ENCODE measurements at places on chromosomes 5 and 9. TPM values are rescaled to one million over a fixed set of nuclear protein-coding genes. Genes with fewer than 3 reads are reported as not detected.

The SLC45A2 gene
- total RNA-seq, result 0.40 TPM

The WWC1 gene
- 12.9 TPM for total RNA-seq

GRCh38 chr5:137221943-137222342, 277.2 kb downstream of the SPOCK1 start:
- H3K36me3 ChIP-seq, result no peaks in the 10 kb centered on the region
- no peaks in the 10 kb centered on the region for H3K27me3 ChIP-seq
- no peak overlapping the region for H3K27ac ChIP-seq
- no peak for DNase-seq

DNA sequence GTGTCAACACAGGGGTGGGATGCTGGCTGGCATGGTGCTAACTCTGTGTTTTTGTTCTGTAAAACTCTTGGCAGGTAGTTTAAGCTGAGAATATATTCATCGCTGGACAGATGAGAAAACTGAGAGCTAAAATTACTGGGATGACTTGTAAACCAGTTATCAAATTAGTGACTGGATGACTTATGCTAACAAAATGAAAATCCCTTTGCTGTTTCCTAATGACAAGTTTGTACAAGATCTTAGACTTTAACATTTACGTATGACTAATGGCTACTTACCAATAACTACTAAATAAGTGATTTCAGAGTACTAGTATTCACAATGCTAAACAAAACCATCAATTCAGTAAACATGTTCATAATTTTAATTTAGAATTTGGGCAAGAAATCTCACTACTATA, 854.8 kb upstream of the ARRDC3 start:
- no peaks in the 10 kb centered on the region for H3K36me3 ChIP-seq
- H3K27me3 ChIP-seq, result no peaks in the 10 kb centered on the region
- DNase-seq, result no peak
- H3K27ac ChIP-seq, result no peak overlapping the region
- no peak overlapping the region for H3K4me3 ChIP-seq
- H3K4me1 ChIP-seq, result no peaks in the 10 kb centered on the region

GRCh38 chr5:141392429-141393198, at the start of gene PCDHGA8:
Gene PCDHGA8 (plus strand): TSS chr5:141392633. CDS start chr5:141392814, 181 bp downstream.
- no peak within 1 kb of the TSS for H3K27ac ChIP-seq
- no peaks in the 10 kb centered on the region for H3K27me3 ChIP-seq
- DNase-seq, result no peak
- peaks cover 21% of the 10 kb centered on the region for H3K36me3 ChIP-seq

GRCh38 chr9:75242426-75242825, 154.1 kb downstream of the OSTF1 start:
- DNase-seq, result no peak
- no peaks in the 10 kb centered on the region for H3K4me1 ChIP-seq
- no peaks in the 10 kb centered on the region for H3K36me3 ChIP-seq

- DNase-seq, result no peak
- H3K27ac ChIP-seq, result peak overlapping the region; percentile 72
- no peaks in the 10 kb centered on the region for H3K4me1 ChIP-seq
- no peaks in the 10 kb centered on the region for H3K27me3 ChIP-seq
- peaks cover 10% of the 10 kb centered on the region for H3K36me3 ChIP-seq
Observed at GRCh38 chr5:115263078-115263380, 352 bp upstream of the PGGT1B start.

GRCh38 chr5:150108711-150109514, 22.6 kb upstream of the CSF1R start:
- no peaks in the 10 kb centered on the region for H3K36me3 ChIP-seq
- H3K4me1 ChIP-seq, result peaks cover 17% of the 10 kb centered on the region
- no peaks in the 10 kb centered on the region for H3K27me3 ChIP-seq
- DNase-seq, result no peak
- H3K4me3 ChIP-seq, result no peak overlapping the region

GRCh38 chr5:167623354-167623753, 668.1 kb upstream of the WWC1 start:
- no peaks in the 10 kb centered on the region for H3K36me3 ChIP-seq
- H3K27me3 ChIP-seq, result no peaks in the 10 kb centered on the region
- no peak overlapping the region for H3K4me3 ChIP-seq
- no peak for DNase-seq
- no peak overlapping the region for H3K27ac ChIP-seq

- H3K4me1 ChIP-seq, result no peaks in the 10 kb centered on the region
- H3K36me3 ChIP-seq, result no peaks in the 10 kb centered on the region
- H3K27ac ChIP-seq, result no peak overlapping the region
- no peaks in the 10 kb centered on the region for H3K27me3 ChIP-seq
Observed at GRCh38 chr9:4905135-4905490, 80.0 kb upstream of the JAK2 start.

DNA sequence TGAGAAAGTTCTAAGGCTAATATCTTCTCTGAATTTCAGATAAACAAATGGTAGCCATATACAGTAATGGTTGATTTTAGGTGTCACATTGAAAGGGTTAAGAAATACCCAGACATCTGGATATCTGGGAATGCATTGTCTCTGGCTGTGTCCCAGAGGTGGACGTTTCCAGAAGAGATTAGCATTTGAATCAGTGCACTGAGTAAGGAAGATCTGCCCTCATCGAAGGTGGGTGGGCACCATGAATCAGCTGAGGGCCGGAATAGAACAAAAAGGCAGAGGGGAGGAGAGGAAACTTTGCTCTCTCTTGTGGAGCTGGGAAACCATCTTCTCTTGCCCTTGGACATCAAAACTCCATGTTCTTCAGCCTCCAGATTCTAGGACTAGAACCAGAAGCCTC, 554.4 kb downstream of the IRX1 start:
- H3K4me3 ChIP-seq, result no peak overlapping the region
- H3K4me1 ChIP-seq, result no peaks in the 10 kb centered on the region
- no peak overlapping the region for H3K27ac ChIP-seq
- no peaks in the 10 kb centered on the region for H3K36me3 ChIP-seq

- H3K4me3 ChIP-seq, result no peak overlapping the region
- no peaks in the 10 kb centered on the region for H3K4me1 ChIP-seq
- no peak for DNase-seq
Observed at GRCh38 chr9:137509198-137509597, 41.0 kb downstream of the PNPLA7 start.

GRCh38 chr5:172502410-172502809, 48.1 kb upstream of the SH3PXD2B start:
- DNase-seq, result no peak
- no peak overlapping the region for H3K27ac ChIP-seq
